Body of pancreas (tissue), 4 donors: ENCODE measurements at places on chromosomes 5 and 9. TPM values are rescaled to one million over a fixed set of nuclear protein-coding genes. Genes with fewer than 3 reads are reported as not detected.

Gene FOXD4L5
- 0.26 TPM for total RNA-seq

Gene PLCXD3
- total RNA-seq, result 3.9 TPM

Gene KLF9
- total RNA-seq, result 38.1 TPM

Gene NADK2
- 30.1 TPM for total RNA-seq

Gene KCNV2
- not detected for total RNA-seq

Gene FAM169A
- 2.9 TPM for total RNA-seq

Gene STK32A
- total RNA-seq, result 9.1 TPM

Gene GPX3
- 686 TPM for total RNA-seq

Gene ACTBL2
- not detected for total RNA-seq

Gene PELO
- 8.3 TPM for total RNA-seq

Gene SEMA4D
- 18.1 TPM for total RNA-seq

- no peak for DNase-seq
Measured at GRCh38 chr5:93708442-93708841, 33.0 kb downstream of the POU5F2 start.

- DNase-seq, result no peak
Measured at GRCh38 chr5:135376961-135377624, 21.9 kb downstream of the MACROH2A1 start.

DNA sequence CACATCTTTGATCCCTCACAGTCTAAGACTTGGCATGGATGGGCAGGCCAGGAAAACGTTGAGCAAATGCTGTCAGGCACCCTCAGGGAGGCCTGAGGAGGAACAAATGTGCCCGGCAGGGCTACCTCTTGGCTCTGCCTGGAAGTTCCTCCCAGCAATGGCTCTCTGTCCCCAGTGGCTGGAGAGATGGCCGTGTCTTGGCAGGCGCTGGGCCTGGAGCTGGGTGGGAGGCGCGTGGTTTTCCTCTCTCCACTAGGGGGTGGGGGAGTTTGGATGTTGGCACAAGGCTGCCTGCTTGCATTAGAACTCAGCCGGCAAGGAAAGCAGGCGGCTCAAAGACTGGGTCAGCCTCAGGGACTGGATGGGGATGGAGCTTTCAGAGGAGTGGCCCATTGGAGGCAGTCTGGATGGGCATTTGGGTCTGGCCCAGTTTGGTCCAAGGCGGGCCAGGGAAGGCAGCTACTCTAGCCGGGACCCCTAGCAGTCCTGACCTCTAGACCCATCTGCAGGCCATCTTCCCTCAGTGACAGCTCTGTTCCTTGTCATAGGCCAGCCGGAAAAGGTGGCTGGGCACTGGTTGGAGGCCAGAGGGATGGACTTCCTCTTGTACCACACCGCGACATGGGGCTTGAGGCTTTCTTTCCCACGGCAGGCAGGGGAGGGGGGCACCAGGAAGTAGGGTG is 68.2 kb upstream of the STC2 start:
- no peak for DNase-seq

- peak; percentile 68 for DNase-seq
Measured at GRCh38 chr5:68343421-68343826, 127.9 kb downstream of the PIK3R1 start.

GRCh38 chr5:140025736-140026135 is 17.4 kb downstream of the NRG2 start:
- no peak for DNase-seq

GRCh38 chr5:54904425-54904824 is 81.0 kb downstream of the ESM1 start:
- no peak for DNase-seq

DNA sequence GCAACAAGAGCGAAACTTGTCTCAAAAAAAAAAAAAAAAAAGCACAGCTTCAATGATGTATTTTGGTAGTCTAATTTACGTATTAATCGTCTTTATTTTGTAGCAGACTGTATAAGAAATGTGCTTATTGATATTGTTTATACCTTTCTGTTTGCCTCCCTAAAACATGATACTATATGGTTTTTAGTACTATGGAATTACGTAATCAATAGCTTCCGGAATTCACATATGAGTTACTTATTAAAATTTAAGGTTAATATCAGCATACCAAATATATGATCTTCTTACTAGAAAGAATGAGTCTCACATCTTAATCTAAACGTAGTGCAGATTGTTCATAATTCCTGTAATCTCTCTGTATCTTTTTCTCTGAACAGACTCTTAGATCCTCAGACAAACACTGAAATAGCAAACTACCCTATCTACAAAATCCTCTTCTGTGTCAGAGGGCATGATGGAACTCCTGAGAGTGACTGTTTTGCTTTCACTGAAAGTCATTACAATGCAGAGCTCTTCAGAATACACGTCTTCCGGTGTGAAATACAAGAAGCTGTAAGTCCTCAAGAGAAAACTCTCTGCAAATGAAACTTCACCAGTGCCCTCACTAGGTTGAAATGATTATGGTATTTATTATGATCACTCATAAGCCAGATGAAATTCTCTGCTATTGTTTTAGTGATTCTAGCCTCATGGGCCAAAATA is 44.4 kb upstream of the GPR21 start:
- DNase-seq, result no peak

- no peak for DNase-seq
Measured at GRCh38 chr9:97850746-97851445, 2.1 kb upstream of the FOXE1 start.

- no peak for DNase-seq
Measured at GRCh38 chr9:127767909-127768331, 10.5 kb downstream of the SH2D3C start.

DNA sequence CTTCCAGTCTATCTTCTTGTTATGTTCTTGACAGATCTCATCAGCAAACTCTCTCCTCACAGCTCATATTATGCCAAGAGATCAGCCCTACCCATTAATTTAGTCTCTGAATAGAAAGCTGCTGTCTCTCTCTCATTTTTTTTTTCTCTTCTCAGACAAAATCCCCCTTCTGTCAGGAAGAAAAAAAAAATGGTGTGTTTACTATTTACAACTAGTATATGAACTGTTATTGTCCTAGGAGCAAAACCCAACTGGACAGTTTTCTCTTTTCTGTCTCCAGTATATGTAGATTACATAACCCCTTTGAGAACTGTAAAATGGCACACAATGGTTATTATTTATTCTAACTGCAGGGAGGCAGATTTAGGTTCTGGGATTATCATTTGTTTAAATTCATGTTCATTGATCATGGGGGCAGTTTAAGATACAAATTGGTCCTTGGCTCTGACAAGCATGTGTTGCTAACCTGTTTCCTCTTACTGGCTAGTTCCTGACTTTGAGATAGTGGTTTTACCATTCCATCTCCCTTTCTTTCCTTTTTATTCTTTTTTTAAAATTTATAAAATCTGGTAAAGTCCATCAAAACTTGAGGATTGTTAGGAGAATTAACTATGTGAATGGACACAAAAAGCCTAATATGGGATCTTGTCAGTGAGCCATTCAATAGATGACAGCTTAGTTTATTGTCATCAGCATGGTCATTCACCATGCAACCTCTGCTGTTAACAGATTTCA is 210.0 kb upstream of the PAPPA start:
- no peak for DNase-seq

GRCh38 chr9:127140181-127140580 is 17.7 kb upstream of the ANGPTL2 start:
- DNase-seq, result no peak

- DNase-seq, result no peak
Measured at GRCh38 chr5:76174101-76174500, 90.9 kb downstream of the SV2C start.

DNA sequence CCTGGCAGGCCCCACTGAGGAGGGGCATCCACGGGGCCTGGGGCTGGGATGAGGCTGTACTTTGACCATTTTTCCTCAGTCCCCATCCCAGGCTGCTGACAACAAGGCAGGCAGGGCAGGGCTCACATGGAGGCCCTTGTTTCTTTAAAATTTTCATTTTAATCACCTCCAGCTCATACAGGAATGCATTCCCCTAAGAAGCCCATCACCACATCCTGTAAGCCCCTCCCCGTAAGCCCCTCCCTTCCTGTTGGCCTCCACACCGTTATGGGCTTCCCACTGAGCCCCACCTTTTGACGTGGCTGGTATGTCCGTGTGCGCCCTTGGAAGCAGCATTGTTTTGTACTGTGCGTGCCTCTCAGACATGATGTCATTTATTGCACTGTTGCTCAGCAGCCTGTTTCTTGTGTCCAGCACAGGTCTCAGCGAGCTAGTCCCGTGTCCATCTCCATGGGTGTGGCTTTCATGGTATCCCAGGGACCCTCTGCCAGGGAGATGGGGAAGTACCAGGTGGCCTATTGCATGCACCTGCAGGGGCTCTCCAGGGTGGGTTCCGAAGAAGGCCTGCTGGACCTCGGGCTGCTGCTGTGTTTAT is 22.4 kb downstream of the PHF2 start:
- no peak for DNase-seq

- DNase-seq, result no peak
Measured at GRCh38 chr5:172943283-172943841, 15.9 kb upstream of the RPL26L1 start.

DNA sequence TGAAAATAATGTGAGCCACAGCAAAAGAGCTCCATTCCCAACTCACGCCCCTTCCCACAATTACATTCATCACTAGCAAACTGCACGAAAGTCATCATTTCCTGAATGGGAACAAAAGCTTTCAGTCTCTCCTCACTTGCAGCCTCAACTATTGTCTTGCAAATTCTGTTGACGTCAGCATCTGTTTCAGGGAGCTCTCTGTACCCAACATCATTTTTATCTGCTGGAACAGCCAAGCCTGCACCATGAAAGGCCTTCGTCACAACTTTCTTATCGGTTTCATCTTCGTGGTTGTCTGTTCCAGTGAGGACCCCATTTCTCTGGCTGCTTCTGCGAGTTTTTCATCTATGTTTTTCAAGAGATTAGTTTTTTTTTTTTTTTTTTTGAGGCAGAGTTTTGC is 14.3 kb upstream of the RNF130 start:
- no peak for DNase-seq

DNA sequence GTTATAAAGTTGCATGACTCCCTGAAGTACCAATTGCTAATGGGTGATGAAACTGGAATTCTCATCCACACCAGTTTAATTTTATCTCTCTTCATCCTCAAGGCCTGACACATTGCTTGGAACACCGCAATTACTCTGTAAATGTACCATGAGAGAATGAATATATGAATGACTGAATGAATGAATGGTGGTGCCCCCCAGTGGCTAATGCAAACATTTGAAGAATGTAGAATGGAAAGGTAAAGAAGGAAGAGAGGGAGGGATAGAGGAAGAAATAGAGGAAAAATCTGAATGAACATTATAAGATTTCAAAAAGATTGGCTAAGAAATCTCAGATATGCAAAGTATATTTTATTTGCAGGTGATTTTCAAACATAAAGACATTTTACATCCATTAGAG is 13.1 kb downstream of the PAPPA start:
- no peak for DNase-seq

GRCh38 chr9:113301548-113301947 is 1.6 kb downstream of the RNF183 start:
- DNase-seq, result no peak

DNA sequence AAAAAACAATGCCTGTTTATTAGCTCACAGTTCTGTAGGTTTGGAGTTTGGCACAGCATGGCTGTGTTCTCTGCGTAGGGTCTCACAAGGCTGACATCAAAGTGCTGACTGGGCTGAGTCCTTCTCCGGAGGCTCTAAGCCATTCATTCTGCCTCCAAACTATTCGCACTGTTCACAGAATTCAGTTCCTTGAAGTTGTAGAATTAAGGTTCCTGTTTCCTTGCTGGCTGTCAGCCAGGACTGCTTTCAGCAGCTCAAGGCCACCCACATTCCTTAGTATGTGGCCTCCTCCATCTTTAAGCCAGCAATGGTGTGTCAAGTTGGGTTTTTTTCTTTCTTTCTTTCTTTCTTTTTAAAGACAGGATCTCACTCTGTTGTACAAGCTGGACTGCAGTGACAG is 161.9 kb downstream of the CDH6 start:
- no peak for DNase-seq

GRCh38 chr5:23318960-23319359 is 188.4 kb upstream of the PRDM9 start:
- no peak for DNase-seq

GRCh38 chr5:132498686-132499271 is 8.2 kb upstream of the IRF1 start:
- DNase-seq, result no peak

DNA sequence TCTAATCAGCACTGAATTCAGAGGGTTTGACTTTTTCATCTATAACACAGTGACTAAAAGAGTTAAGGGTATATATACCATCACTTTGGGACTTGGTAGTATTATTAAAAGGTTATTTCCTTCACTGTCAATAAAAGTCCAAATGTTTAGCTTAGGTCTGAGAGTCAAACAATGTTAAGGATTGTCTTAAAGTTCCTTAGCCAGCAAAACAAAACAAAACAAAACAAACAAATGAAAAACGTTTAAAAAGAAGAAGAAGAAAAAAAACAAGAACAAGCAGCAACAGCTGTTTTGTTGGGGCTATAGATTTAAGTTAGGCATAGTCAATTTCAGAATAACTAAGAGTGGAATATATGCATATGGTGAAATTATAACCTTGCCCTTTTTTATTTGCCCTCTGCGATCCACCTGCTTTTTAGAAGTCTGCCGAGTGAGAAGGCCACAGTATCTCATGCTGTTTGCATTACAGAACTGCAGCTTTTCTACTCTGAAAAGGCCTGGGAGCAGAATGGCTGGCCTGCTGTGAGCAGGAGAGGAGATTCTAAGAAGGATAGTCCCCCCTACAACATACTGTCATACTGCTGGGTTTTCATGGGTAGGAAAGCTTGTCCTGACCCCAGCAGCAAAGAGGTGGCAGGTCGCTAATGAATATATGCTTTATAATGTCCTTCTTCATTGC is 141.7 kb downstream of the NTRK2 start:
- no peak for DNase-seq

GRCh38 chr5:65907135-65907534 is 19.2 kb upstream of the ERBIN start:
- DNase-seq, result no peak

- no peak for DNase-seq
Measured at GRCh38 chr5:83147593-83147992, 70.2 kb downstream of the XRCC4 start.

DNA sequence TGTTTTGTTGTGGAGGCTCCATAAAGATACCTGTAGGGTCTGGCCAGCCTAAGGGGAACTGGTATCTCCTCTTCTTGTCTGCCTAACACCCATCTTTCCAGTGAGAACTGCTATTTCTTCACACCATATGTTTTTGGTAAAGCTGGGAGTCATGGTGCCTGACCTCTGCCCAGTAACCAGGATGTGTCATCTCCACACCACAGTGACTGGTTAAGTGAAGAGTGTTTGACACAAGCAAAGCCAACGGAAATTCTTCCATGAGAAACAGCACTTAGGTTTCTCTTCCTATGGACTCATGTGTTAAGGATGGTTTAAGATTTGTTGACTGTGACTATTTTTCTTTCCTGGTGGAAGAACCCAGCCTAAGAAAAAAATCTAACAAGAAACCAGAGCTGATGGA is 111.5 kb downstream of the HTR4 start:
- no peak for DNase-seq
